ENCODE measurements at places on chromosomes 3 and 15.

GRCh38 chr15:69469467-69470201, 17.0 kb downstream of the RPLP1 start:
- no peak for DNase-seq

GRCh38 chr3:156760333-156760732, 65.8 kb upstream of the LEKR1 start:
- DNase-seq: no peak

- no peak for DNase-seq
Measured at GRCh38 chr3:183826448-183827250, 1.3 kb upstream of the MAP6D1 start.

DNA sequence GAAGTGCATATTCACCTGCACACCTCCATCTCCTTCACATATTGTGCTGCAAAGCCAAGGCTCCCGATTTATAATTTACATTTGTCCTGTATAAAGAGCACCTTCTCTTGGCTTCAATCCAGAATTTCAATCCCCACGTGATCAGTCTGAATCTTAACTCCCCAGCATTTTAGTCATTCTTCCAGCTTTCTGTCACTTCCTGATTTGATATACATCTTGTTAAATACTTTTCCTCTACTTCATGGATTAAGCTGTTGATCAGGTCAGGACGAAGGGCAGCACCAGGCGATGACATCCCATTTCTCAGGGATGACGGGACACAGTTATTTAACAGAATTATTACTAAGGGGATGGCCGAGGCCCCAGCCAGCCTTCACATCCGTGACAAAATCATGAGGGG, 212.5 kb downstream of the EPHB1 start:
- DNase-seq: no peak

GRCh38 chr15:95843241-95843910, 487.1 kb upstream of the NR2F2 start:
- no peak for DNase-seq

DNA sequence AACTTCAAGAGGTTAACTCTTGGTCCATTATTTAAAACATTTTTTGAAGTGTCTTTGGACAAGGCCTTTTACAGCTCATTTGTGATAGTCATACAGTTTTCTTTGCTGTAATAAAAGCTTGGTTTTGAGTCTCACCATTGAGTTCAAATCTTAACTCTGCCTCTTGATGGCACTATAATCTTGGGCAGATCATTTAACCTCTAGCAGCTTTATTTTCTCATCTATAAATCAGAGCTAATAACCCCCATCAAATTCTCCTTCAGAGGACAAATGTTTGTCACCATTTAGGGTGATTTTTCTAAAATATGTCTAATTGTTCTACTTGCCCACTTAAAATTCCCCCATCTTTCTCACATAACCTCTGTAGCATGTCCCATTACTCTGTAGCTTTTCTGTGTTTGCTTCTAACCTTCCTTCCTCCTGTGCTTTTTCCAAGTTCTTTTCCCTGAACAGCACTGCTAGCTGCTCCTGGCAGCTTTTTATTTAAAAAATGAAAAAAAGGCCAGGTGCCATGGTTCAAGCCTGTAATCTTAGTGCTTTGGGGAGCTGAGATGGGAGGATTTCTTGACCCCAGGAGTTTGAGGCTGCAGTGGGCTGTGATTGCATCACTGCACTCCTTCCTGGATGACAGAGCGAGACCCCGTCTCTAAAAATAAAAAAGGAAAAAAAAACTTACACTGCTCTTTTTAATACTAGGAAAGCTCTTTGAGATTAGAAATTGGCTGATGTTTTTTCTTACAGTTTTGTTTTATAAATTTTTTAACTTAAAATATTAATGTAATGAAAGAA, 28.5 kb downstream of the UBE2E1 start:
- no peak for DNase-seq

DNA sequence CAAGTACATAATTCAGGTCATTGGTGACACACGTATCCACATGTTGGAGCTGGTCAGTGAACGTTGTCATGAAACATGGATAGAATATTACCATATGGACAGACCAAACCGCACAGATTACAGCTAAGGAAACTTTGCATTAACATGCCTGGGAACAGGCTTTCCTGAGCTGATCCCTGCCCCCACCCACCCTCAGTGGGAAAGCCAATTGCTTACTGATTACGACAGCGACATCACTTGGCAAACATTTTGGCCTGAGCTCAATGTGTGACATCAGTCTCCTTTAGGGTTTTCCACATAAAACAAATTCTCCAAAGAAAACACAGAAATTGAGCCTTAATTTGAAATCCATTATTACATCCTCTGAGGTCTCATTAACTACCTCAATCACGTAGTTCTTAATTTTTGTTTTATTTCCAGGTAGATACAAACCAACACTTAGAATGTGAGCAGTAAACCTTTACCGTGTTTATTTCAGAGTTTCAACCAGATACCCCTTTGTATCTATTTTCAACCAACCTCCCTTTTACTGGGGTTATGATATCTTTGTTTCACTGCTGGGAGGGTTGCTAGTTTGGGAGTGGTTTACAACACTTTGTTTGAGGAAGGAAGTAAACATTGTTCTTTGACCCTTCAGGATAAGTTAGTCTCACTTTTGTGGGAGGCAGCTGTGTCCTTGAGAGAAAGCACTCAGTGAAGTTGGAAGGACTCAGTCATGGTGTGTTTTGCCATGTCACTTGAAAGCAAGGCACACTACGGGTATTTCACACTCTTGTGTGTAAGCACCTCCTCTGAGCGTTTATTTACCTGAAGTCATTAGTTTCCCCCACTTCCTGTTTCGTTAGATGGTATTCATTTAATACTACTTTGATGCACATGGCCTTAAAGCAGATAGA, 103.1 kb downstream of the CMSS1 start:
- DNase-seq: no peak

- DNase-seq: no peak
Measured at GRCh38 chr3:187213616-187214015, 16.3 kb downstream of the RTP1 start.

DNA sequence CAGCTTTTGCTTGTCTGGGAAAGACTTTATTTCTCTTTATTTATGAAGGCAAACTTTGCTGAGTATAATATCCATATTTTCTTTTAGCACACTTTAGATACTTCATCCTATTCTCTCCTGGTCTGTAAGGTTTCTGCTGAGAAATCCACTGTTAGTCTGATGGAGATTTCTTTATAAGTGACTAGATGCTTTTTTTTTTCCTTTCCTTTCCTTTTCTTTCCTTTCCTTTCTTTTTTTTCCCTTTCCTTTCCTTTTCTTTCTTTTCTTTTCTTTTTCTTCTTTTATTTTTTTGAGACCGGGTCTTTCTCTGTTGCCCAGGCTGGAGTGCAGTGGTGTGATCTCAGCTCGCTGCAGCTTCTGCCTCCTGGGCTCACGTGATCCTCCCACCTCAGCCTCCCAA, 38.4 kb downstream of the TOPAZ1 start:
- DNase-seq: no peak

GRCh38 chr3:172580680-172581401, 57.6 kb upstream of the TNFSF10 start:
- DNase-seq: no peak

- DNase-seq: no peak
Measured at GRCh38 chr3:137852391-137852830, 88.3 kb downstream of the SOX14 start.

- no peak for DNase-seq
Measured at GRCh38 chr3:144200466-144200865, 228.8 kb downstream of the DIPK2A start.

- DNase-seq: no peak
Measured at GRCh38 chr3:79427081-79427480, 340.7 kb downstream of the ROBO1 start.

GRCh38 chr15:40829115-40829514, 607 bp upstream of the PPP1R14D start:
- no peak for DNase-seq

- no peak for DNase-seq
Measured at GRCh38 chr3:126998728-126999127, 15.8 kb downstream of the PLXNA1 start.

DNA sequence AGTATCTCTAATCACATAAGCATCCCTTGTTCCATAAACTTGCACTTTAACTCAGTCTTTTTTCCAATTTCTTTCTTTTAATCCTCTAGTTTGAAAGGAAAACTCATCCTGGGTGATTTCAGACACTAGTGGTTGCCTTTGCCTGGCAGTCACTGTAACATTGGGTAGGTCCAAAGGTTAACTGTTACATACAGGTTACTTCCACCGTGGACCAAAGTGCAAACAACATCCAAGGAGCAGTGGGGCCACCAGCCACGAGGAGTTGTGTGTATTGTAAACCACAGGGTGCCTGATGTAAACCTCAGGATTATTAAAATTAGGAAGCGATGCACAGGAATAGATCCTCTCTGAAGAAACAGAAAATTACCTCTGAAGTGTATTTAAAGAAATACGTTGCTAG, 75.0 kb downstream of the HCN4 start:
- no peak for DNase-seq

DNA sequence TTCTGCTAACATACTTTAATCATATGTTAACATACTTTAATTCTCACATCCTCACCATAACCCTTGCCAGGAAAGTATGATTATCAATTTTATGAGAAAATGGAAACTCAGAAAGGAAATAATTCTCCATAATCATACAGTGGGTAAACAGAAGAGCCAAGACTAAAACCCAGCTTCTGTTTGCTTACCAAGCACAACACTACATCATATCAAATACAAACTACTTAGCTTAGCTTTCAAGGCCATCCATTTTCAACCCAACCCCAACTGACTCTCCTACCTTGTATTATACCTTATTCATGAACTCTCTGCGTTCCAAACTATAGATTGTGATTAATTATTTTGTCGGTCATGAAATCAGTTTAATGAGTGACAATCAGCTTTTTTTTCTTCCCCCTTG, 9.0 kb downstream of the ZNF148 start:
- DNase-seq: no peak

- no peak for DNase-seq
Measured at GRCh38 chr15:99542828-99543227, 23.0 kb upstream of the MEF2A start.

DNA sequence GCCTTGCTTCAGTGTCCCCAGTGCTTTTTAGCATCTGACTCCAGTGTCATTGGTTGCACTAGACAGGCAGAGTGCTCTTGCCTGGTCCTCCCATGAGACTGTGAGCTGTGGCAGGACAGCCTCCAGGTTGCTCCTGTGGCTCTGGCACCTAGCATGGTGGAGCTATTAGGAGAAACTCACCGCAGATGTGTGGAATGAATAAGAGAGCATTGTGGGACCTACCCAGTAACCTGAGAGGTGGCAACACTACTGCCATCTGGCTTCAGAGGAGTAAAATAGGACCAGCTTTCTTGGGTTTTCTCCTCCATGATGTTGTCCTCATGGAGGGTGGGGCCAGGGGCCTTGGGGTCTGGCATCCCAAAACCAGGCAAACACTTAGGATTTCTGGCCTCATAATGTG, 183.6 kb downstream of the EPHB1 start:
- DNase-seq: no peak

- no peak for DNase-seq
Measured at GRCh38 chr3:134134240-134134639, 104.5 kb upstream of the SLCO2A1 start.

GRCh38 chr3:30315447-30315846, 291.0 kb upstream of the TGFBR2 start:
- DNase-seq: no peak

GRCh38 chr3:122357828-122358702, 25.0 kb downstream of the MIX23 start:
- no peak for DNase-seq

DNA sequence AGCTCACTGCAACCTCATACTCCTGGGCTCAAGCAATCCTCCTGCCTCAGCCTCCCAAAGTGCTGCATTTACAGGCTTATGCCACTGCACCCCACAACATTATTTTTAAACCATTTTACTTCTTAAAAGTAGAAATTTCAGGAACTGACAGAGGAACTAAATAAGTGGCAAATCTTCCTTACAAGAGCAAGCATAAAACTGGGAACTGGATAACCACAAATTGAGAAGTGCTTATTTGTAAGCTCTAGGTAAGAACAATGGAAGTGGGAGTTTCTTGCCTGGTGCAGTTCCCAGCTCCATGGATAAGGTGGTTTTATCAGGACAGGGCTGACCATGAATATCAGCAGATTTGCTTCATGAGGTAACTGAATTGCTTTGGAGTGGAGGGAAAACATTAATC, 655.2 kb downstream of the DIPK2A start:
- DNase-seq: no peak

GRCh38 chr3:179452176-179452564, 900 bp upstream of the GNB4 start:
- DNase-seq: no peak

GRCh38 chr15:44813231-44813630, 76.9 kb downstream of the TRIM69 start:
- DNase-seq: no peak

DNA sequence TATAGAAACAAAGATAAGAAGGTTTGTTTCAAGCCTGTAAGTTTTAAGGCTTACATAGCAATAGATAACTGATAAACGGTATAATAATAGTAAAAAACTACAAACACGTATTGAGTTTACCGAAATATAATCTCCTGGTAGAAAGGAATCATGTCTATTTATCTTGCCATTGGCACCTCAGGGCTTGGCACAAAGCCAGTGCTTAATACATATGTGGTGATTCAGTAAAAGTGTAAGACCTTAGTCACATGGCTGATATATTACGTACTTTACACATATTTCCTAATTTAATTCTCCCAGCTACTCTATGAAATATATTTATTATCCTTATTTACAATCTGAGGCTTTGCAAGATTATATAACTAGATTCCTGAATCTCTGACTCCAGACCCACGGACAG, 32.0 kb upstream of the SLCO3A1 start:
- DNase-seq: no peak

GRCh38 chr3:141920701-141921100, 44.3 kb downstream of the ATP1B3 start:
- no peak for DNase-seq

DNA sequence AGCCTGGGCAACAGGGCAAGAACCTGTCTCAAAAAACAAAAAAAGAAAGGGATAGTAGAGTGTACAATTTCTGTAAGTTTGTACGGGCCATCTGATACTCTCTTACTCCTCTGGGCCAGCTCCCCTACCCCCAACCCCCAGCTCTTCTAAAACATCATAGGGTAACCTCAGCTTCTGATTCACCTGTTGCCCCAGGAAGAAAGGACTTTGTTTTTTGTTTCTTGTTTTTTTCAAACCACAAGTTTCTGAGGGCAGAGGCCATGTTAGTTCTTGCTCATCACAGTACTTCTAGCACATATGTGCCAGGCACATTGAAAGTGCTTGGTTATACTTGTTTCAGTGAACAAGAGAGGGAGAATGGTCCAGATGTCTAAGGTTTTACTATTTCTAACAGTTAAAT, 20.2 kb downstream of the ATOSA start:
- DNase-seq: no peak

DNA sequence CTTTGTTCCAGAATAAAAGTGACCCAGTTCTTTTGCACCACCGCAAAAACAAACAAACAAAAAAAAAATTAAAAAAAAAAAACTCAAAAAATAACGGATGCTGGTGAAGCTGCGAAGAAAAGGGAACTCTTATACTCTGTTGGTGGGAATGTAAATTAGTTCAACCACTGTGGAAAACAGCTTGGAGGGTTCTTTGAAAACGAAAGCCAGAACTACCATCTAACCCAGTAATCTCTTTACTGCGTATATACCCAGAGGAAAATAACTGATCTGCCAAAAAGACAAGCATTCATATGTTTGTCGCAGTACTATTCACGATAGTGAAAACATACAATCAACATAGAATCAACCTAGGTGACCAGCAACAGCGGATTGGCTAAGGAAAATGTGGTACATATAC, 298.9 kb upstream of the CBLB start:
- DNase-seq: no peak

- no peak for DNase-seq
Measured at GRCh38 chr15:71526060-71526820, 284.1 kb upstream of the NR2E3 start.

GRCh38 chr3:127135241-127136023, 57.5 kb upstream of the PRR23E start:
- no peak for DNase-seq

Measured in stimulated activated CD4-positive, alpha-beta T cell treated with anti-CD3 and anti-CD28 coated beads, TNF-alpha, amount 100 ng/mL, for 1 hour (primary cell).